ENCODE measurements at places on chromosomes 3 and 15.

DNA sequence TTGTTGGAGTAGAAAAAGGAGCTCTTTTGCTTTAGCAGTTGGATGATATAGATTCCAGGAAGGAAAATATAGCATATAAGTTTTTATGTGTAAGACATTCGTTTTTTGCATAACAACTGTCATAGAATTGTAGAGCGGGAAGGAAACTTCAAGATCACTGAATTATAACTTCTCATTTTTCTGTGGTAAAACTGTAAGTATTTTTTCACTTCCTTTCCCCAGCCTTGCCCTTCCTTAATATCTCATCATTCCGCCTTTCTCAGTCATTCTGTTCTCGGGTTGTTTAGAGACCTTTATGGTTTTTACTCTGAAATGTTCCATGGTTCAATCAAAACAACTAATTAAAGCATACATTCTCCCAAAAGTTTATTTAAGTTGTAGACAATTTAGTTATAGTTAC lies 1.1 kb downstream of the EAF2 start:
- no peak for DNase-seq

DNA sequence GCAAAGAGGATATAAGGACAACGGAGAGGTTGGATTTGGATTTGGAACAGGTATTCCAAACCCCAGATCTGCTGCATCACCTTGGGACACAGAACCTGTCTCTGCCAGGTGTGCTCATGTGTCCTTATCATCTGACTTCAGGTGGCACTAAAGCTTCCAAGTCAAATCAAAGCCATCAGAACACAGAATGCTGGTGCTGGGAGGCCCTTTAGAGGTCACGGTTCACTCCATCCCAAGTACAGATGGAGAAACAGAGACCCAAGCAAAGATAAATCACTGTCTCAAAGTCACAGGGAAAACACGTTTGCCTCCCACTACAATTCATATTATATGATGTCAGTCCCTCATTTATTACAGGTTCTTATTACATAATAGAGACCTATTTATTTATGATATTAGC lies 72.8 kb downstream of the HES1 start:
- no peak for DNase-seq

DNA sequence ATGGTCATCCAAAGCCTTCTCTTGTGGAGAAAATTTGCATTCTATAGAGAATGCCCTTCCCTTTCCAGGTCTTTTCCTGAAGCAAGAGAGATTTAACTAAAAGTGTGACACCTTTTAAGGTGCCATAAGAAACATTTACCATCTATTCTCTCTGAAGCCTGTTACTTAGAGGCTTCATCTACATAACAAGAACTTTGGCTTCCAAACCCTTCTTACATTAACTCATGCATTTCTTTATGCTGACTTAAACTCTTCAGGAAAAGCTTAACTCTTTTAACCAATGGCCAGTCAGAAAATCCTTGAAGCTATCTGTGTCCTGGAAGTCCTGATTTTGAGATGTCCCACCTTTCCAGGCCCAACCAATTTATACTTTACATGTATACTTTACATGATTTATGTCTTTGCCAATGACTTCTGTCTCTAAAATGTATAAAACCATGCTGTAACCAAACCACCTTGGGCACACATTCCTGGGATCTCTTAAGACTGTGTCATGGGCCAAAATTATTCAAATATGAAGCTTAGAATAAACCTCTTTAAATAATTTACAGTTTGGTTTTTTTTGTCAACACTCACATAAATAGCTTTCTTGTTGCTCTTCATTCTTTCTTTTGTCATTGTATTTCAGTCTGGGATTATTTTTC lies 472.6 kb upstream of the NECTIN3 start:
- DNase-seq, result no peak

- DNase-seq, result peak; percentile 46
These were observed 68.0 kb downstream of the ATP2B2 start for GRCh38 chr3:10437272-10437994.

DNA sequence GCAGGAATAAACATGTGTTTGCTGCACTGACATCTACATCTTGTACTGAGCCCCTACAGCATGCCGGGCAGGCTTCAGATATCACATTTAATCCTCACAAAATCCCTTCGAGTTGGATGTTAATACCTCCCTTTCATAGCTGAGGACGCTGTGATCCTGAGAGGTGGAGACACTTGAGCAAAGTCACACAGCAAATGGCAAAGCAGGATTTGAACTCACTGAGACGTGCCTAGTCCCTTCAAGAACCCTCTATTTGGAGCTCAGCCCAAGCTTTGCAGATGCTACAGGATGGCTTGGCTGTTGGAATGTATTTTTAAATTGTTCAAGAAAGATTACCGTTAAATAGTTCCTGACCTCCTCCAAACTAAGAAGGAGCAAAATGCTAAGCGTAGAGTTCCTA lies 64.6 kb upstream of the SLC6A6 start:
- no peak for DNase-seq

DNA sequence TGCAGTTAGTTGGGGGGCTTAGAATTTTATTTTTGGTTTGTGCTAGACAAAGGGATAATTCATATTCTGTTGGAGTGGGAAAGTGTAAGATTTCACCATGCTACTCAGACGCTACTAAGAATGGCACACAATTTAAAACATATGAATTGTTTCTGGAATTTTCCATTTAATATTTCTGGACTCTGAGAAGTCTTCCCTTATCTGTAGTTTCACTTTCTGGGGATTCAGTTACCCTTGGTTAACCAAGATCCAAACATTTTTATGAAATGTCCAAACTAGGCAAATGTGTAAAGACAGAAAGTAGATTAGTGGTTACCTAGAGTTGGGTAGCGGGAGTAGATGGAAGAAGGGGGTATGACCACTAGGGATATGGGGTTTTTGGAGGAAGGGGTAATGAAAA lies 53.1 kb downstream of the TCF12 start:
- DNase-seq, result no peak

GRCh38 chr3:49554633-49555265 lies 472 bp downstream of the BSN start:
- DNase-seq, result peak; percentile 59

DNA sequence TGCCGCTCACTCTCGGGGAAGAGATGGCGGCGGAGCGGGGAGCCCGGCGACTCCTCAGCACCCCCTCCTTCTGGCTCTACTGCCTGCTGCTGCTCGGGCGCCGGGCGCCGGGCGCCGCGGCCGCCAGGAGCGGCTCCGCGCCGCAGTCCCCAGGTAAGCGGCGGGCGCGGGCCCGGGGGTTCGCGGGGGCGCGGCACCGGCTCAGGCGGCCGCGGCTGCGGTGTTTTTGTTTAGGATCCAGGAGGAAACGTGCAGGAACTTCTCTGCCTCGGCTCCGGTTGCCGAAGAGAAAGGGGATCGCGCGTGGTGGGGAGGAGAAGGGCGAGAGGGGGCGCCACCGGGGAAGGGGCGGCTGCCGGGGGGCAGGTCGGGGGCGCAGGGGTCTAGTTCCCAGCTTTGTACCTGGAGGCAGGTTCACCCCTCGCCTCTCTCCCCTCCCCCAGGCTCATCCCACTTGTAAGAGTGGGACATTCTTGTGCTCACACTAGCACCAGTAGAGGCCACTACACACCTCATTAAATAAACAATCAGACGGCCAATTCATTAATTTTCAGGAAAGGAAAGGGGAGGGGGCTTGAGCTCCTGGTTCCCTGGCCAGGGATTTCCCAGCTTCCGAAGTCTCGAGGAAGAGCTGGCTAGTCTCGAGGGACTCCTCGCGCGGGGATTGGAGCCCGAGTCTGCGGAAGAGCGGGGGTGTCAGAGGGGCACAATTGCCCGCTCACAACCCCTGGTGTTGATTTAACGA lies 562 bp downstream of the NEO1 start:
- peak; percentile 7 for DNase-seq

DNA sequence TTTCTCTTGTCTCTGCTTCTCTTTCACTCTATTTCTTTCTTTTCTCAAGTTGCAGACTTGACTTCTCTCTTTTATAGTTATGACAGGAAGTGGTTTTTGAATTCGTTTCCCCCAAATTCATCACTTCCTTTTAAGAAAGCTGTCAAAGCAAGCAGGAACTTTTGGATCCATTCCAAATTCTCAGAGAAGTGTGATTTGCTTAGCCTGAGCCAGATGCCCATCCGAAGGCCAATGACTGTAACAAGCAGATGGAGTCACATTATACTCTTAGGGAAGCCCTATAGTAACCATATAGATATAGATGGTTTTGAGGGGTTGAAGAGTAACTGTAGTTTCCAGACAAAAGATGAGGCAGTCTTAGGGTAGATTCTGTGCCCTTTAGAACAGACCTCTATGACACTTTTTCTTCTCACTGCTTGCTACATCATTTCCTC lies 592.0 kb upstream of the KCNMB2 start:
- peak; percentile 57 for DNase-seq

DNA sequence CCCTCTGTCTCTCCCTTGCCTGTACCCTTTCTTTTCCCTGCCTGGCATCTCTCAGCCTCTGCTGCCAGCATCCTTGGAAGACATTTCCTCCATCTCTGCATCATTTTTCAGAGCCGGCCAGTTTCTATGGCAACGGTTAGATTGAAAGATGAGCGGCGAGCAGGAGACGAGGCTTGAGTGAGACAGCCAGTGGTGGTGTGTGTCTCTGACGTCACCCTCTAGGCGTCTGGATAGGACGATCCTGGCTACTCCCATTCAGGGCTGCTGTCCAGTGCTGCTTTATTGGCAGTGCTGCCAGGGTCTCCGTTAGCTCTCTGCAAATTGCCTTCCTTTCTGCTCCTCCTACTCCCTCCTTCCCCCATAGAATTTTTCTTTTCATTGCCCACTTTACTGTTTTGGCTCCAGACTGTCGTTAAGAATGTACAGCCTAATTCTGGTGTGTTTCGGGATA lies 57.9 kb downstream of the TRAK1 start:
- DNase-seq, result peak; percentile 67

- DNase-seq, result no peak
These were observed 762 bp upstream of the IQSEC1 start for GRCh38 chr3:13074006-13074375.

- no peak for DNase-seq
These were observed 78.4 kb downstream of the THRB start for GRCh38 chr3:24416224-24416623.

- DNase-seq, result peak; percentile 22
These were observed 21.4 kb downstream of the ACKR2 start for GRCh38 chr3:42830437-42831320.

- DNase-seq, result no peak
These were observed 75.4 kb downstream of the HERC2 start for GRCh38 chr15:28246605-28247004.
